NCI-H2029 (cell line): ENCODE measurements at places on chromosomes 1 and 21.

DNA sequence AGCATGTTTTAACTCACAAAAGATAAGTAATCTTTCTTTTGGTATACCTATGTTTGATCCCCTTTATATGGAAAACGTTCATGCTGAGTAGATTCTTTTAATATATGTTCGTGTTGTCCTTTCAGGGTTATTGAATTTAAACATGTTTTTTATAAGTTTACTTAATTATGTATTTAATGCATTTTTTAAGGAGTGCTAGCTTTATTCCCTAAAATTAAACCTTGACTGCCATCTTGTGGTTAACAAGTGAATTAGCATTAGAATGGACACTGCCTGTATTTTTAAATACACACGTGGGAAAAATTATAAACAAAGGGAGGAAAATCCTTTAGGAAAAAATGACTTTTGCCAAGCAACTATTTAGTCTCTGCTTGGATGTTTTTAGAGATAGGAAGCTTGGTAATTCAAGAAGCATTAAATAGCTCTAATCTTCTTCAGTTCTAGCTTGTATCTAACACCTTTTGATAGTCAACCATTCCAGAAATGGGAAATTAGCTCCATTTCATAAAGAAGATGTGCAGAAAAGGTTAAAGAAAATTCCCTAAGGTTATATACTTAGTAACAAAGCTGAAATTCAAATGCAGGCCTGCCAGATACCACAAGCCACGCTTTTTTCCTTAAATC, 43.0 kb downstream of the UBE2U start:
- peak; percentile 63 for DNase-seq

DNA sequence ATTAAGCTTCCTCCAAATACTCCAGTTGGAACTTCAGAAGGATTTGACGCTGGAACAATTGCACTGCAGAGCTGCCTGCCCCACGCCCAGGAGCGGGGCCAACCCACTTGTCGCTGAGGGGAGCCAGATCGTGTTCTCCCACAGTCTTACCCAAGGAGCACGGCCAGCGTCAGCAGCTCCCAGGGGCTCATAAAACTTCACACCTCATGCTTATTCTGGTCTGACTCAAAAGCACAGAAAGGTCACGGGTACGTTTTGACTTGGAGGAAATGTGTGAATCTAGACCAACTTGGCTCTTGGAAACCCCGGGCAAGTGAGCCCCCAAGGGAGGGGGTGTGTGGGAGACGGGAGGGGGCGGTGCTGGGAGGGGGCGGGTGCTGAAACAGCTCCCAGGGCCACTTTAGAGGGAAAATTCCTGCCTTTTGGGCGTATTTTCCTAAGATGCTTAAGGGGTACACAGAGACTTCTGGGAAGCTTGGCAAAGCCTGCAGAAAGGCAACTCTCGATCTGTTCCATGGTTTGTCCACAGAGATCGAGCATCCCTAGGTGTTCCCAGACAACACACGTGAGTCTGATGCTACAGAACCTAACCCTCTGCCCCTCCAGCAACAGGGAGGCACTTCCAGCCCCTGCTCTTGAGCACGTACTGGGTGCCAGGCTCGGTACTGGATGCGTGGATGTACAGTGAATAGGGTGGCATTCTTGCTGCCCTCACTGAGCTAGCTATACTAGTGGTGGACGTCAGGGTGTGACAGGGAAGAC, 98.9 kb downstream of the DHRS3 start:
- no peak for DNase-seq

DNA sequence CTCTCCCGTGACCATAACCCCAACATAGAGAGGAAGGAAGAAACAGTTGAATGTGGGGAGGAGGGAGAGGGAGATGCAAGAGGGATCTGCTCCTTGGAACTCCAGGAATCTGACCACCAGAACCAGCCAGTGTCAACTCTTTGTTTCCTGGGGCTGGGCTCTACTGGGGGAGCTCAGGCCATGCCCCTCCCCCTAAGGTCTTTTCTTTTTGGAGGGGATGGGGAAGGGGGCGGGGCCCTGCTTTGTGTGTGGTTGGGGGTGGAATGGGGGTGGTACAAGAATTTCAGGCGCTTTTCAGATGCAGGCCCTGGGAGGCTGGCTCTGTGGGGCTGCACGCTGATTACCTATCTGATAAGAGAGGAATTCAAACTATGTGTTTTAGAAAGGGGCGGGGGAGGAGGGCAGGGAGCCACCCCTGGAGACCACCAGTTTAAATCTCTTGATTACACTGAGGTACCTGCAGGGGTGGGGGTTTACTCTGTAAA, 8.3 kb downstream of the LIN28A start:
- no peak for DNase-seq

GRCh38 chr1:241356519-241357365, at the start of gene RGS7:
TSS of gene RGS7 (minus strand) at chr1:241357205.
- DNase-seq: peak; percentile 70

DNA sequence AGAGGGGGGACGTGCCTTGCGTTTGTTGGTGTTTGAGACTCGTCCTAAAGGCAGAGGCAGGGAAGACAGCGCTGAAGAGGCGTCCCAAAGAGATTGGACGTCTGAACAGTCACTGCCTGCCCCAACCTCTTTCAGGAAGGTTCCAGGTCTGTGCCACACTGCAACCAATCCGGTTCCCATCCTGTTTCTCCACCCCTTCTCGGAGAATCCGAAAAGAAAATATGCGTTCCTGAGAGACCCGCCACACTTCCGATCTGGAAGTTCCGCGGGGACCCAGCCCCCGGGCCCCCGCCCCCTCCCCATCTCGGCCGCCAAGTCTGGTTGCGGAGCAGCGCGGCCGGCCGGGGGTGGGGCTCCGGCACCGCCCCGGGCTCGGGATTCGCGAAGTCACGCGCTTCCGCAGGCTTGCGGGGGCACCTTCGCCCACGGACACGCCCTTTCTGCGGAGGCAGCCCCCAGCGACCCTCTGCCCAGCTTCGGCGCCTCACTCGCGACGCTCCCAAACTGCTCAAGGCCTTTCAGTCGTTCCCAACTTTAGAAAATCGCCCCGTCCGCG, 124.5 kb upstream of the DPYD start:
- no peak for DNase-seq

- DNase-seq: no peak
Observed at GRCh38 chr1:88060112-88060673, 623.9 kb upstream of the PKN2 start.

DNA sequence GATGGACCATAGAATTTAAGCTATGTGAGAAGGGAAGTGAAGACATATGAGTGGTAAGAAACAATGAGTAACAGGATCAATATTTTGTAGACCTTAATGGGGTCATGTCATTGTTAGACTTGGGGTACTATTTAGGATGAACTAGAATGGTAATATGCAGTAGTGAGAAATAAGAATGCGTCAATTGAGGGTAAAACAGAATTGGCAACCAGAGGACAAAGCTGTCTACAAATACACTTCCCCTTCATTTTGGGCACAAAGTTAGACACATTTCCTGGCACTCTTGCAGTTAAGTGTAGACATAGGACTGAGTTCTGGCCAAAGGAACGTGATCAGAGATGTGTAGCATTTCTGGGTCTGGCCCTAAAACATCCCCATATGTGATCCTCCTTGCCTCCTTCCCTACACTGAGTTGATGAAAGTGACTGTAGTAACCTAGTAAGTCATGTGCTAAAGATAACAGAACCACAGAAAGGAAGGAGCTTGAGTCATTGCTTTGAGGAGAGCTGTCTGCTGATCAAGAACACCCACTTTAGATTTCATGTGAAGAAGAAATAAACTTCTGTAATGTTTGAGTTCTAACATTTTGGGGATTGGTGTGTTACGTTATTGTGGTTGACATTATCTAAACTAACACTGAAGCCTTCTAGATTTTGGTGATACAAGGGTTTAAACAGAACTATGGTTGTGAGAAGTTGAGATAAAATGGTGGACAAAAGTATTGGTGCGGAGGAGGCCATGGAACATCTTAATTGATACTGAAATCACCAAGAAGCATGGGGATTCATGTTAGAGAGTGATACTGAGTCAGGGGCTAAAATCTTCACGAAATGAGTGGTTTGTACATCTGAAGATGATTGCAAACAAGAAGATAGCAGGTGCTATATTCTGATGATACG, 41.7 kb downstream of the CD55 start:
- DNase-seq: no peak

- DNase-seq: no peak
Observed at GRCh38 chr1:156692441-156692924, 12.9 kb downstream of the CRABP2 start.
